CD4-positive, alpha-beta T cell treated with Interleukin-17A for 4 hours (primary cell): ENCODE measurements at places on chromosomes 1 and 21.

DNA sequence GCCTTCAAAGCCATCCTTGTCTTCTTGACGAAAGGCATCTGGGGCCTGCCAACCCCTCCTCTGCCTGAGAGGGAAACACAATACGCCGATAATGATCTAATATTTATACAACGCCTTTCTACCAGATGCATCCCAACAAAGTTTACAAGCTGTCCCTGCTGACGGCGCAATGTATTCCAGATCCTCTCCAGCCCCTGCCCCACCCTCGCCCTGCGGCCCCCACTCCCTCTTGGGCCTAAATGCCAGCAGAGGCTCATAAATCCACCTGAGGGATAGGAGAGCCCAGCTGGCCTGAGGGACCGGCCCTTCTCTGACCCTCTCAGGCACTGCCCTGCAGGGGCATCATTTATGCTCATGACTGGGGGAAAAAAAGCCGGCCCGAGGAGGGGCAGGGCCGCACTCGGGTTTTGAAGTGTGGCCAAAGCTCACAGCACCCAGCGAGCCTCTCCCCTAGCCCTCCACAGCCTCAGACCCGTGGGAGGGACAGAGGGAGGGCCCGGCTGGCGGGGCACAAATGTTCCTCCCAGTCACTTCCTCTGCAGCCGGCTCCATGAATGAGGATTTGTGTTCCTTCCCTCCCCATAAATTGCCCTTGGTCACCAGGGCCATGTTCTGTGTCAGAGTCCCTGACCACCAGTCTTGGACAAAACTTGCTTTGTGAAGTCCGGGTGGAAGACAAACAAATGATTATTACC, 140.3 kb downstream of the FOXD2 start:
- no peak for DNase-seq

- DNase-seq: no peak
These were observed 25.1 kb upstream of the ASPM start for GRCh38 chr1:197171531-197171930.

DNA sequence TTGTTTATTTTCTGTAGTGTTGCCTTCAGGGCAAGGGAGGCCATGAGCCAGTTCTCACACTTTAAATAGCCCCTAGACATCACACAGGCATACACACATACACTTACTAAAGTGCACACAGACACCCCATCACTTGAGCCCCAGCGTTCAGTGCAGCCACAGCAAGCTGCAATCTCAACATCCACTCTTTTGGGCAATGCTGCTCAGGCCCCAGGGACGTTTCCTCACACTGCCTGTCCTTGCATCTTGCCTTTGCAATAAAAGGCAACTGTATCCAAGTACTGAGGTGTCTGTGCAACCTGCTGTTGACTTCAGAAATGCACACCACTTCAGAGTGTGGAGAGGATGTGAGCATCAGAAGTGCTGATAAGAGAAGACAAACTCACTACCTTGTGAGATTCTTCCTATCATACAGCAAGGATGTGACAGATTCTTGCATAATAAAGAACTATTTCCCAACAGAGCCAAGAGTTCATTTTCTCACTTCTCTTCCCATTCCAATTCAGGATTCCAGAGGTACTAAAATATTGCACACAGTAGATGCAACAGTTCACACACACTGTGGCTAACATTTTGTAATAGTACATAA, 36.2 kb downstream of the IRF2BP2 start:
- DNase-seq: no peak

DNA sequence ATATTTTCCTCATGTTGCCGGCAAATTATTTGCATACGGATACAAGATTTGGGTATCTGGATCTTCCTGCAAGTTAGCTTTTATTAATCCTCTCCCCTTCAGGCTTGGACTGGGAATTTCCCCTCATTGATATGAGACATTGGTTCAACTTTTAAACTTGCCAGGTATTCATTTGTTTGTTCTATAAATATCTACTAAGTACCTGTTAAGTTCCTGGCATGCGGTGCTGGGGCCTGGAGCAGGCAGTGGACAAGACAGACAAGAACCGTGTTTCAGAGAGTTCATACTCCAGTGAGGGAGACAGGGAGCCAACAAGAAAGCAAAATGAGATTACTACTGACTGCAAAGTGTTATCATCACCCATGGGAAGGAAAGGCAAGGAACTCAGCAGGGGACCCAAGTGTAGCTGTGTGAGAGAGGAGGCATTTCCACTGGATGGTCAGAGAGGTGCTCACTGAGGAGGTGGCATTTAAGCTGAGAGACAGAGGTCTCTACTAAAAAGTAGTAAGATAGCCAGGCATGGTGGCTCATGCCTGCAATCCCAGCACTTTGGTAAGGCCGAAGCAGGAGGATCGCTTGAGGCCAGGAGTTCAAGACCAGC, 39.1 kb upstream of the FHAD1 start:
- DNase-seq: no peak

DNA sequence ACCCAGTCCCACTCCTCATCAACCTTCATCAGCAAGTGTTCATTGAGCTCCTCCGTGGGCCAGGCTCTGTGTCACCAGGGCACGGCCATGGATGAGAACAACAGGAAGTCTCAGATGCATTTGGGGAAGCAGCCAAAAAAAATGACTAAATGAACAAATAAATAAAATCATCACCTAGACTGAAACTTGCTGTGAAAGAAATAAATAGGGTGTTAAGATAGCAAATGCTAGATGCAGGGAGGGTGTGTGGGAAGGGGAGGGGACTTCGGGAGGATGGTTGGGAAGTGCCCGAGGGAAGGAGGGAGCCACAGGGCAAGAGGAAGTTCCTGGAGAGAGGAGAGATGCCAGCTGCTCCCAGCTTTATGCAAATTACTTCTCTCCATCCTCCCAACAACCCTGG, 696.7 kb downstream of the PTPRU start:
- DNase-seq: no peak

DNA sequence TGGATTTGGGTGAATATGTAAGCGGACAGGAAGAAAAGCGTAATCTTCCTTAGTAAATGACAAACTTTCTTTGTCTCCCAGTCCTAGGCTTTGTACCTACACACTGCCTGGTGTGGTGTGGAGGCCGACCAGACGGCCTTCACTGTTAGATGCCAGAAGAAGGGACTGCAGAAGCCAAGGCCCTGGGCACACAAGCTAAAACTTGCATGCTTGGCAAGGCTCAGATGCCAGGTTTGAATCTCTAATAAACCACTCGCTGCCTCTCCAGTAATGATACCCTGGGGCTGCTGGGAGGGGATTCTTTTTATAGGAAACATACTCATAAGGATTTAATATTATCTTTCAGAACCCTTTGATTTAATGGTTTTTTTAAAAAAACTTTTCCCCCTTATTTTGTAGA, 263.8 kb downstream of the PTPRC start:
- DNase-seq: no peak

DNA sequence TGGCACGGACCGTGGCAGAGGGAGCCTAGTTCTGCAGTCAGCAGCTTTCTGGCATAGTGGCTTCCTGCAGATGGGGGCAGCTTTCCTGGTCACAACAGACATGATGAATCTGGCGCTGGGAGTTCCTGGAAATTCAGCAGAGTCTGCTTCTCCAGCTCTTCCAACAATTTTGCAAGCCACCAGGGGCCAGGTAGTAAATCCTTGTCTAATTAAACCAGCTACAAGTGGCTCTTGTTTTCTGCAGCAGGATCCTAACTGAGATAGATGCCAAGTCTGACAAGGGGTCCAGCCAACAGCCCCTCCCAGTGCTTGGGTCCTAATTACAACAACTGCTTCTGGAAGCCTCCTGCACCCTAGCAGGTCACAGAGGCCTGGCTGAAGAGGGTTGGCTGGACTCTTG, 35.8 kb downstream of the TRIM62 start:
- DNase-seq: no peak

- no peak for DNase-seq
These were observed 78.8 kb downstream of the GPR161 start for GRCh38 chr1:168057921-168058320.

DNA sequence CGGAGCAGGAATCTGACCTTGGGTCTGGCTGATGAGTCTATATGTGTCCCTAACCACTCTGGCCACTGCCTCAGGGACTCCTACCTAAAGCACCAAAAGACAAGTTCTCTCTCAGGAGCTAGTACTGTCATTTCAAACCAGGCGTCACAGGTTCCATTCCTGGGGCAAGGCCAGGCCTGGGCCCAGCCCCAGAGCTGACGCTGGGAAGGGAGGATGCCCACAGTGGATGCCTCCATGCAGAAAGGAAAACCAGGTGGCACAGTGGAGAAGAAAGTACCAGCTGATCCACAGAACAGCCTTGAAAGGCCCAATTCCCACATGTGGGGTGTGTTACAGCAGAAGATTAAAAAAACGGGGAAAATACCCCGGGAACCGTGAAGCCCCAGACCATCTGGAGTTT, 77.4 kb downstream of the DMRTB1 start:
- no peak for DNase-seq

DNA sequence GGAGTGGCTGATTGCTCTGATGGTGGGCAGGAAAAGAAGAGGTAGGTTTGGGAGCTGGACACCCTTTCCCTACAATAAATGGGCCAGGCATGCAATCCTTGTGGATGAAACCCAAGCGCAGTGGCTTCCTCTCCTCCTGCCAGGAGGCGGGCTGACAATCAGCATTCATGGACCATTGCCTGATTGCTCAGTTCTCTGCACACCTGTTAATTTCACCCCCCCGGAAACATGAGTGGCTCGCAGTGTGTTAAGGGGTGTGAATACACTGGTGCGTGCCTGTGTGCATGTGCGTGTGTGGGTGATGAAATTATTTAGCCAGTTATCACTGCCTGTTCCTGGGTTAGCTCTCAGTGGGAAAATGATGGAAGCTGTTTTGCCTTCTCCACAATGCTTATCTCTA, 310.7 kb downstream of the PCP4 start:
- DNase-seq: no peak

- DNase-seq: no peak
These were observed 62.1 kb downstream of the GNG12 start for GRCh38 chr1:67771152-67771551.

- no peak for DNase-seq
These were observed 512.1 kb downstream of the LMO4 start for GRCh38 chr1:87840767-87841166.

DNA sequence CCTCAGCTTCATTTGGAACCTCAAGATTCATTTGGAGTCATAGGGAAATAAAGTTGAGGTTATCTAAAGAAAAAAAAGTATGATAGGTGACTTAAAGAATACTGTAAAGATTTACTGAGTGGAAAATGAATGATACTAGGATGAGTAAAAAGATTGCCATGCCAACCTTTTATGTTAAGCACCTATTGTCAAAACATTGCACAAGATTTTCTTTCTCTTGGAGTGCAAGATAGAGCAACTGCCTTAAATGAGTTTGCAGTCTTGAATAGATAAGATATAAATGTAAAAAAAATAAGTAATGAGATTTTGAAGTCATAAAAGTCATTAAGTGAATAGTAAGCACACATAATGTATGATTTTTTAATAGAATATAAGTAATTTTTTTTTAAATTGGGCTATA, 5.1 kb upstream of the ANGPTL1 start:
- DNase-seq: no peak

DNA sequence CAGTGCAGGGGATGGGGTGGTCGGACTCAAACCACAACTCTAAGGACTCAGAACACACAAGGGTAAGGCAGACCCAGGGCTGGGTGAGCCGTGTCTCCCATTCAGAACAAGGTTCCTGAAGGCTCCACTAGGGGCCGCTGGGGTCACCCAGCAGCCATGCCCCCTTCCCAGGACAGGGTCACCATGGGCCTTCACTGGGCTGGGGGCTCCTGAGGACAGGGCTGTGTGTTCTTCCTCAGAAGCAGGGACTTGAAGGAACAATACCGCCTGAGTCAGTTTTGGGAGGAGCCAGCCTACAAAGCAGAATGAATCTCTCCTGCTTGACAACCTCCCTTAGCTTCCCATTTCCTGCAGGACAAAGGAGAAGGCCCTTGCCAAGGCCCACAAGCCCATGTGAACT, 15.4 kb downstream of the RIMS3 start:
- DNase-seq: peak; percentile 15

- no peak for DNase-seq
These were observed 181.4 kb upstream of the KIAA0040 start for GRCh38 chr1:175373786-175374623.

GRCh38 chr1:34013958-34014737, 150.3 kb downstream of the HMGB4 start:
- no peak for DNase-seq

GRCh38 chr1:100222428-100222827, 27.2 kb downstream of the DBT start:
- DNase-seq: no peak

DNA sequence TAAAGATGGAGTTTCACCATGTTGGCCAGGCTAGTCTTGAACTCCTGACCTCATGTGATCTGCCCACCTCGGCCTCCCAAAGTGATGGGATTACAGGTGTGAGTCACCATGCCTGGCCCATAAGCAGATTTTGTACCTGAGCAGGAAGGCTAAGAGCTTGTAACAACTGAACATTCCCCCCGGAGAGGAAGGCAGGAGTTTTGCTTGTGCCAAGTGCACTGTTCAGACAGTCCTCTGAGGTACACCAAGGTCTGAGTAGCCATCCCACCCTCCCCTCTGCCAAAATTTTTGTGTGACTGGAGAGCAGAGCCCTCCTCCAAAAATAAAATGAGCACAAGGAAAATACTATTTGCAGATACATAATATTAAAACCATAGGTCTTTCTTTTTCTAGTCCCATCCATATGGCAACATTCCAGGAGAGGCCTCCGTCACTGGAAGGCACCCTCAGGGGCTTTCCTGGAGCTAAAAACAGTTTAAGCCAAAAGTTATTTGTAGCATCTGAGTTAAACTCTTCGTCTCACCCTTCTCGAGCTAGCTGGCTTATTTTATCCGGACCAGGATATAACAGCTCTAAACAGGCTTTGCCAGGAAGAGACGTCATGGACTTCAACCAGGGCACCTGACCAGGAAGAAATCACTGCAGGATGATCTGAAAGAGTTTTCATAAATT, 27.2 kb downstream of the CAPN2 start:
- DNase-seq: no peak

DNA sequence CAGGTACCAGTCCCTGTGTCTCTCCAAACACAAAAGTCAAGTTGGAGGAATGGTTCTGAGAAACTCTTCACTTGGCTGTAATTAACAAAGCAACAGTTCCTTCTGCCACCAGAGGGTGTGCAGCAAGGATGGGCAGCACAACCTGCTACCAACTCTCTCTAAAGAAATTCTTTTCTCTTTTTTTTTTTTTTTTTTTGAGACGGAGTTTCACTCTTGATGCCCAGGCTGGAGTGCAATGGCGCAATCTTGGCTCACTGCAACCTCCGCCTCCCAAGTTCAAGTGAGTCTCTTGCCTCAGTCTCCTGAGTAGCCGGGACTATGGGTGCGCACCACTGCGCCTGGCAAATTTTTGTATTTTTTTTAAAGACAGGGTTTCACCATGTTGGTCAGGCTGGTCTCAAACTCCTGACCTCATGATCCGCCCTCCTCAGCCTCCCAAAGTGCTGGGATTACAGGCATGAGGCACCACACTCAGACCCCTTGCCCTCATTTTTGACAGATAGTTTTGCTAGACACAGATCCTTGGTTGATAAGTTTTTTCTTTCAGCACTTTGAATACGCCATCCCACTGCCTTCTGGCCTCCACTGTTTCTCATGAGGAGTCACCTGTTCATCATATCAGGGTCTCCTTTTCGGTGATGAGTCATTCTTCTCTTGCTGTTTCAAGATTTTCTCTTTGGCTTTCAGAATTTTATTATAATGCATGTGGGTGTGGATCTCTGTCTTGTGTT, 12.1 kb upstream of the DEGS1 start:
- peak; percentile 52 for DNase-seq
